ENCODE measurements at places on chromosomes 6 and 20. TPM values are rescaled to one million over a fixed set of nuclear protein-coding genes. Genes with fewer than 3 reads are reported as not detected.

NRSN1 gene
- total RNA-seq, result not detected

TGM3 gene
- under 0.01 TPM for total RNA-seq

METTL24 gene
- total RNA-seq, result 0.52 TPM

FAM162B gene
- 4.7 TPM for total RNA-seq

MACROD2 gene
- 3.1 TPM for total RNA-seq

GLP1R gene
- total RNA-seq, result not detected

COL10A1 gene
- total RNA-seq, result 0.52 TPM

SLC32A1 gene
- not detected for total RNA-seq

SLC22A2 gene
- not detected for total RNA-seq

Data from skeletal muscle tissue (tissue), 5 donors.